ENCODE measurements at places on chromosomes 5 and 9. TPM values are rescaled to one million over a fixed set of nuclear protein-coding genes. Genes with fewer than 3 reads are reported as not detected.

DNA sequence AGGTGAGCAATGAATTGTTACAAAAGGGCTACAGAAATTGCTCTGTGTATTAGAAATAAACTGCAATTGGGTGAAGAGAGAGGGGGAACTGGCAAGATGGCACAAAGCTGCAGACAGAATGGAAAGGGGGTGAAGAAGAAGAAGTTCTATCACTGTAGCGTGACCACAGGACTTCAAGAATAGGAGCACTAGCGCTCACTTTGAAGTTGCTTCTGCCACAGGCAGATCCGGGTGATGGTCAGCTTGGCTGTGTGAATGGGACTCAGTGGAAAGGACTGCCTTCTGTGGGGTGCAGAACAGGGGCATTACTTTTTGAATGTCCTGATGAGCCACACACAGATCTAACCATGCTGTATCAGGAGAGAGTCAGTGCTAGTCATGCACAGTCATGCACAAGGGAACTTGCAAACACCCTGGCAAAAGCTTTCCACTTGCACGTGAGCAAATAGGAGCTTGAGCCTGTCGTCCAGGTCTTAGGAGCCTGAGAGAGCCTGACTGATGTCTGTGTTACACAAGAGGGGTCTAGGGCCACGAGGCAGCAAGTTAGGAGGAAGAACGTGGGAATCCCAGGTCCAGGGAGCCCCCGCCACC, 16.3 kb downstream of the IL5 start:
- DNase-seq, result no peak

DNA sequence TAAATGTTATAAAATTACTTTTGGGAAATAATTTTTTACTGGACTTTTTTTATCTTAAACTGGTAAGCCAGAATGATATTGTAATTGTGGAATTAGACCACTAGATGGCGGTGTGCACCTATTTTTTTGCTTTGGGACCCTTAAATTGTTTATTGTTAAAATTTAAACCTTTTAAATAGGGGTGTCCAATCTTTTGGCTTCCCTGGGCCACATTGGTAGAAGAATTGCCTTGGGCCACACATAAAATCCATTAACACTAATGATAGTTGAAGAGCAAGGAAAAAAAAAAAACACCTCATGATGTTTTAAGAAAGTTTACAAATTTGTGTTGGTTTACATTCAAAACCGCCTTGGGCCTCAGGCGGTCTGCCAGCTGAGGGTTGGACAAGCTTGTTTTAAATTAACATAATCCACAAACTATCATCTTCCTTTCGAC, 28.4 kb upstream of the GADD45G start:
- DNase-seq, result peak; percentile 27

- DNase-seq, result no peak
These were observed 13.7 kb upstream of the SOWAHA start for GRCh38 chr5:132799392-132799791.

- DNase-seq, result no peak
These were observed 119.9 kb downstream of the ADAMTS2 start for GRCh38 chr5:179225387-179225786.

- no peak for DNase-seq
These were observed 92.8 kb downstream of the GABRG2 start for GRCh38 chr5:162160401-162160800.

DNA sequence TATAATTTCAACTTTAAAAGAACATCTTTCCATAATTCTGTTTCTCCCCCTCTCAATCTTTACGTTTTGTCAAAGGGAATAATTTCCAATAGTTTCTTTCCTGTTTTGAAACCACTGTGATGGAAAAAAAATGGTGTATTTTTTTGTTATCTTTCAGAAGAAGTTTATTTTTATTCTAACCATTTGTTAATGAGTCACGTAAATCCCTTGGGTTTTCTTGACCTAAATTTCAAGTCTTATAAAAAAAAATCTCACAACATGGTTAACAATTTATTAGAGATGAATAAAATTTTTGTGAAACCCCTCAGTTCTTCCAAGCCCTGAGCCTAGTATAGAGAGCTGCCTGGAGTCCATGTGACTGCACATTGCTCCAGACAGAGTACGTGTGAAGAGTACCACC, 106.1 kb upstream of the FBXL17 start:
- DNase-seq, result no peak

- DNase-seq, result no peak
These were observed 19.9 kb downstream of the PNPLA7 start for GRCh38 chr9:137530331-137530730.

- no peak for DNase-seq
These were observed 35.6 kb downstream of the FST start for GRCh38 chr5:53515988-53516387.

- no peak for DNase-seq
These were observed 108.3 kb downstream of the SMIM15 start for GRCh38 chr5:61053937-61054336.

DNA sequence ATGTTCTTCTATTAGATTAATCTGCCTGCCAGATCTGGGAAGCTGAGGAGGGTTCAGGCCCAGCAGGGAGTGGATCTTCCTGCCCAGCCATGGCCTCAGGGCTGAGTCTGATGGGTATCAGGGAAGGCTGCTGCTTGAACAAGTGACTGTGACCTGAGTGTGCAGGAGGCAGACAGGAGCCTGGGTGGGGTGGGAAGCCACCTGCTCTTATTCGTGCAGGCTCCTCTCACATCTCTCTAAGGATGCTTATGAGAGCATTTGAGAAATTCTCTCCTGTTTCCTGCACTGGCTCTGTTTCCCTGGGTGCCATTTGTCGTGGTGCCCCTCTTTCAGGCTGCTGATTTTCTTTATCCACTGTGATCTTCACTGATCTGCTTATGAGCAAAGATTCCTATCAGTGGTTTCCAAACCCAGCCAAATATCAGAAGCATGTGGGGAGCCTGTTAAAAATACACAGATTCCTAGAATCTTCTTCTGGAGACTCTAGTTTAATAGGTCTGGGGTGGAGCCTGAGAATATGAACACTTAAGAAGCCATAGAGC, 2.1 kb downstream of the RGS3 start:
- no peak for DNase-seq

GRCh38 chr5:131942016-131942415, 3.4 kb downstream of the MEIKIN start:
- DNase-seq, result no peak

- DNase-seq, result no peak
These were observed 85.7 kb upstream of the FAM169A start for GRCh38 chr5:74951865-74952264.

DNA sequence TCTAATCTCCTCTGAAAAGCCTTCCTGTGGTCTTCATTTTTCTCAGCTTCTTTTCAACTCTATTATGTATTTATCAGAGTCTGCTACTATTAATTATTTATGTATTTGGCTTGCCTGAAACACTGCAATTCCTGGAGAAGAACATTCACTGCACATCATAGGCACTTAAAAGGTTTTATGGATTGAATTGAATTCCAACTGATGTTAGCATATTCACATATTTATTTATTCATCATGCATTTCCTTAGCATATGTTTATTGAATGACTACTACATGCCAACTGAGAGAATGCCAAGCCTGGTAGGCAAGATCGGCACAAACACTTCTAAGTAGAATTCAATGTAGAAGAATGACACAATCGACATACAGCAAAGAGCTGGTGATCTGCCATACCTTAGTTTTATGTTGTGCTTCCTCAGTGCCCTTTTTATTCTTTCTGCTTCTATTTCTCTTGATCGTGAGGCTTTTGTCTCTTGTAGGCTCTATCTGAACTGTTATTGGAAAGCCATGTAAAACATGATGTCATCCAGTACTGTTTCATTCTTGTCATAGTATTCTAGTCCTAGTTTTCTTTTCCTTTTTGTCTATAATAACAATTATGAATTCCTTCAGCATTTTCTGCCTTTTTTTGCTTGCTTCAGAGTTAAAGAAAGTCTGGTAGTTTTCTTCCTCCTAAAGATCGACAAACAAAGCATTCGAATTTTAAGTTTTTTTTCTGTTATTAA, 454.2 kb downstream of the TLE4 start:
- DNase-seq, result no peak

DNA sequence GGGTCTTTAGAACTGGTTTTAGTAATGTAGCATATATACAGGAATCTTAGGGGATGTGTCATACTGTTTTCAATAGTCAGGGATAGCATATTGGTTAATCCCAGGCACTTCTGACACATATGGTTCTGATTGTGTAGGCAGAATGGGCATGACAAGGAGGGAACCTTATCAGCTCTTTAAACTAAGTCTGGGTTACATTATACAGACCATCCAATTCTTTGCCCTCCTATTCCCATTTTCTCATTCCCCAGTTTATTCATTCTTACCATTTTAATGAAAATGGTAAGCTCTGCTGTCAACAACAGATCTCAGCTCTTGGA, 85.1 kb downstream of the NDUFAF2 start:
- no peak for DNase-seq

GRCh38 chr9:95078939-95079338, 238.6 kb downstream of the FANCC start:
- peak; percentile 71 for DNase-seq

GRCh38 chr9:127455324-127455992, 4.1 kb downstream of the LRSAM1 start:
- no peak for DNase-seq

- DNase-seq, result no peak
These were observed 47.2 kb downstream of the OR2K2 start for GRCh38 chr9:111282845-111283244.

GRCh38 chr9:81389569-81389993, 299.8 kb downstream of the TLE1 start:
- DNase-seq, result no peak

DNA sequence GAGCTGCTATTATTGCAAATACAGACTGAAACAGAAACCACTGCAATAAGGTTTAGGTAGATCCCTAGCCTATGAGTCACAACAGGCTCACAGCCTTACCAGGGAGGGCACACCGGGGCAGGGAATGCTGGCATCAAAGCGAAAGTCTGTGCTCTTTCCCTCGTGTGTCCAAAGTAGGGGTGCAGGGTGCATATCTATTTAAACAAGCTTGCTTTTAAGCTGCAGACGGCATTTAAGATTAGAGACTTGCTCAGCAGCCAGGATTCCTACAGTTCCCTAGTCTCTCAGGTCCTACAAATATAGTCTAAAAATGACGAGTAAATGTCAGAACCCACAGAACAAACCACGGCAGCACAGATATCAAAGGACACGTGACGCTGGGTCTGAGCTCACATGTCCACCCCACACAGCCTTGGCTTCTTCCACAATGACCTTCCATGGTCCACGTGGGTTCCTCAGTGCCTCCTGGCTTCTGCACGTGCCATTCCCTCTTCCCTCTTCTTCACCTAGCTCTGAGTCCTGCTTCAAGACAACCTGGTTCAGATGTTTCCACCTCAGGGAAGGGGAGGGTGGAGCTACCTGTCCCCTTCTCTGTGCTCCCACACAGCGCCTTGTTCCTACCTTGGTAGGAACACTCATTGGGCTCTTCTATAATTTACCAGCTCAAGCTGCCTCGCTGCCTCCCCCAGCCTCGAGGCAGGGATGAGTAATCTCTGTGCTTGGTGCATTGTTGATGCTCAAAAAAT, 193.2 kb downstream of the MAPKAP1 start:
- DNase-seq, result no peak

DNA sequence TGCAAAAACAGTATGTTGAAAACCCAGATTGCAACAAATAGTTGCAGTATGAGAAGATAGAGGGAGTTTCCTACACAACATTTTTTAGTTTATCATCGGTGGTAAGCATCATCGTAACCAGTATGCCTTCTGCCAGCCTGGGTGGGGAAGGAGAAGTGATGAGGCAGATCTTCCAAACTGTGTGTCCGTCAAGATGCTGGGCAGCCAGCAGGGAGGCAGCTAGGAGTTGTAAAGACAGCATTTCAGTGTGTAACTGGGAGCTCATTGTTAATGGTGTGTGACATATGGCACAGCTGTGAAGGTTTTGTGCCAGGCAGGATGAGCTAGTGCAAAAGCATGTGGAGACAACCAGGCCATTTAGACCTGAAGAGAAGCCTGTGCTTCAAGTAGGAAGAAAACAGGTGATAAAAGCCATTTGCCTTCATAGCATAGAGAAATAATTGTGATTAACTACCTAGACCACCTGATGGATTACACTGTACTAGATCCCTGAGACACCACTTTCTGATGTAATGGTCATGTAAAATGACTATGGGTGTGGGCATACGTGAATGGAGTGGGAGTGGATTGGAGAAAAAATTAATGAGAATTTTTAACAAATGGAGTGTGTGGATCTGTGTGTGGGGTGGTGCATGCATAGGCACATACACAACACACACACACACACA, 347.0 kb upstream of the ADAMTSL1 start:
- DNase-seq, result no peak

DNA sequence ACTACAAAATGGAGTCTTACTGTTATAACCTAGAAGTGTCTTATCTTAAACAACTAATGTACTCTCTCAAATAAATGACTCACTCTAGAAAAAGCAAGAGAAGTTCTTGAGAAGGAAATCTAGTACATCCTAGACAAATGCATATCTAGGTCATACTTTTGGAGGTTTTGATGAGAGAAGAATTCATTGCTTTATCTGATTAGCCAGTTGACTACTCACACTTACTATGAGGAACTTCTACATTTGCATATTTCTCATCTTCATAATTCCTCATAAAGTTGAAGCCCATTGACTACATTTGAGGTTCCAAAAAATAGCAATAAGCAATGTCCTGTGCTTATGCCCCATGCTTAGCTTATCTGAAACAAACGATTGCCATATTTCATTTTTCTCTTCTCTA, 2.8 kb downstream of the JAKMIP2 start:
- DNase-seq, result no peak

DNA sequence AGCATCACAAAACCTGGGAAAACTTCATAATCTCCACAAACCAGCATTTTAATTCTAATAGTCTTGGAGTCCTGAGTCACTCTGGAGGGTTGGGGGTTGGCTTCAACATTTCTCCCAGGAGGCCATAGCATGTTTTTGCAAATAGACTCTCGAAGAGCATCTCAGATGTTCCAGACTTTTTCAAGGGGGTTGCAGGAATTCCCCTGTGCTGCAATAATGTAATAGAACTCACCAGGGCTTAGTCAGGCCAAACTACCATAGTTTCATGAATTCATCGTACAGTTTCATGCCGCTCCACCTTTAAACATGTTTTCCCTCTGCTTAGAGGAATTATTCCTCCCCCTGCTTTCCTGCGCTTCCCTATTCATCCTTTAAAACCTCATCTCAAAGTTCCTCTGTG, 499.5 kb upstream of the KLF4 start:
- no peak for DNase-seq

- DNase-seq, result no peak
These were observed 852 bp downstream of the IL9 start for GRCh38 chr5:135894789-135895188.

DNA sequence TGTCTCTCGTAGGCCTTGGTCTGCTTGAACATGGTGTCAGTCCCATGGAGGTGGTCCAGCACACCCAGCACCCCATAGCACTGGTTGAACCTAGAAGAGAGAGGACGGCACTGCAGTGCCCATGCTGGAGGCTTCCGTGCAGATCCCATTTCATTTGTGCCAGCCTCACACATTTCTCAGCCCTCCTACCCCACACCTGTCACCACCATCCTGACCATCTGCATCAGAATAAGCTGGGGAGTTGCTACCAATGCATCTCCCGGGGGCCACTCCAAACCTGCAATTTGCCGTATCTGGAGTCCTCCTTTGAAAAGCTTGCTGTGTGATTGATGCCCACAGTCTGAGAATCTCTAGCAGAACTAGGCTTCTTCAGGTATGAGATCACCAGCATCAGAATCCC, 30.0 kb downstream of the FAXDC2 start:
- no peak for DNase-seq

The TMEM8B gene
- total RNA-seq, result 4.8 TPM

The PGM5 gene
- 2.0 TPM for total RNA-seq

The PCDHA1 gene
- 0.19 TPM for total RNA-seq

The DAPK1 gene
- 47.5 TPM for total RNA-seq

The PPP1R26 gene
- total RNA-seq, result 23.0 TPM

The FAM221B gene
- total RNA-seq, result not detected

The SCGB3A1 gene
- total RNA-seq, result not detected

All from neural progenitor cell (in vitro differentiated cells).